Ureter (tissue), 1 donor: ENCODE measurements at places on chromosomes 3 and 15. TPM values are rescaled to one million over a fixed set of nuclear protein-coding genes. Genes with fewer than 3 reads are reported as not detected.
A peak's percentile ranks its signal among the peaks of the same experiment; 100 is the strongest.

The PIK3R4 gene
- 37.4 TPM for total RNA-seq

GRCh38 chr15:40309344-40309862 is 1.7 kb upstream of the PLCB2 start:
- DNase-seq, result no peak

DNA sequence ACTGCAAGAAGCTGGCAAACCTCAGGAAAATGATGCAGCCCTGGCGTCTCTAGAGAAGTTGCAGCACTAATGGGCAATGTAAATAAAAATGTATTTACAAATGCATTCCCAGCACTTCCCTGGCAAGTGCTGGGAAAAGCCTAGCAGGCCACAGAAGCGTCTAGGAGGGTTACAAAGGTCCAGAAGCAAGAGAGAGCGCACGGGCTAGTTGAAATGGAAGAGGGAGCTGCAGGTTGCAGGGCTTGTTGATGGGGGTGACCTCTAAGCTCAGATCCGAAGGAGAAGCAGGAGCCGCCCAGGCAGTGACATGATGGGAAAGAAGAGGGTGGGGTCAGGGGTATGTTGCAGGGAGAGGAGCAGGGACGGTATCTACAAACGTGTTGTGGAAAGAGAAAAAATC is 2.7 kb upstream of the KNL1 start:
- DNase-seq, result no peak

The CPN2 gene
- total RNA-seq, result not detected

The RMDN3 gene
- 34.6 TPM for total RNA-seq

The MASP1 gene
- 16.4 TPM for total RNA-seq

DNA sequence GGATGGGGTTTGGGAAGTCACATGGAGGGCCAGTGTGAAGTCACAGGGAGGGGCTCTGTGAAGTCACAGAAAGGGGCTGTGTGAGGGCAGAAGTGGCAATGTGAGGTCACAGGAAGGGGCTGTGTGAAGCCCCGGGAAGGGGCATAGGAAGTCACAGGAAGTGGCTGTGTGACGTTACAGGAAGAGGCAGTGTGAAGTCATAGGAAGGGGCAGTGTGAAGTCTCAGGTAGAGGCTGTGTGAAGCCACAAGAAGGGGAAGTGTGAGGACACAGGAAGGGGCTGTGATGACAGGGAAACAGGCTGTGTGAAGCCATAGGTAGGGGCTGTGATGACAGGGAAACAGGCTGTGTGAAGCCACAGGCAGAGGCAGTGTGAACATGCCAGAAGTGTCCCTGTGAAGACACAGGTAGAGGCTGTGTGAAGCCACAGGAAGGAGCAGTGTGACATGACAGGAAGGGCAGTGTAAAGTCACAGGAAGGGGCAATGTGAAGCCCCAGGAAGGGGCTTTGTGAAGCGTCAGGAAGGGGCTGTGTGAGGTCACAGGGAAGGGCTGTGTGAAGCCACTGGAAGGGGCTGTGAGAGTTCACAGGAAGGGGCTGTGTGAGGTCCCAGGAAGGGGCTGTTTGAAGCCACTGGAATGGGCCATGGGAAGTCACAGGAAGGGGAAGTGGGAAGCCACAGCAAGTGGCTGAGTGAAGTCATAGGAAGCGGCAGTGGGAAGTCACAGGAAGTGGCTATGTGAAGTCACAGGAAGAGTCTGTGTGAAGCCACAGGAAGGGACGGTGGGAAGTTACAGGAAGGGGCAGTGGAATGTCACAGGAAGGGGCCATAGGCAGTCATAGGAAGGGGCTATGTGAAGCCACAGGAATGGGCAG is 37.1 kb downstream of the GASK1A start:
- DNase-seq, result peak; percentile 18

DNA sequence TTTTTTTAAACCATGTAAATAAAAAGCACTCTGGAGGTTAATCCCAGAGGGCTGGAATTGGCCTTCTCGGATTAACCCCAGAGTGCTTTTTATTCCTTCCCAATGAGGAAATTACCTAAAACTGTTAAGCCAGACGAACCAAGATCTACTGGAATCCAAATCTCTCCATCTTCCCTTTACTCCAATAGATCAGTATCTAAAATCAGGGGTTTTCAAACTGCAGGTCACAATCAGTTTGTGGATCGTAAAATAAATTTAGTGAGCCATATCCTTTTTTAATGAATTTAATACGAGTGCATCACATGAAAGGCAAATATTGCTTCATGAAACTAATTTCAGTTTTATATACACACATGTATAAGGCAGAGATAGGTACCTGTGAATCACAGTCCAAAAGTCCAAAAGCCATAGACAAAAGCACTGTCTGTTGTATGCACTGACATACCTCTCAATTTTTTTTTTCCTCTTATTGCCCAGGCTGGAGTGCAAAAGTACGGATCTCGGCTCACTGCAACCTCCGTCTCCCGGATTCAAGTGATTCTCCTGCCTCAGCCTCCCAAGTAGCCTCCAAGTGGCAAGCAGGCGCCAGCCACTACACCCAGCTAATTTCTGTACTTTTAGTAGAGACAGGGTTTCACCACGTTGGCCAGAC is 61.3 kb downstream of the TBL1XR1 start:
- no peak for DNase-seq
